ENCODE measurements at places on chromosomes 11 and 22. TPM values are rescaled to one million over a fixed set of nuclear protein-coding genes. Genes with fewer than 3 reads are reported as not detected.
A peak's percentile ranks its signal among the peaks of the same experiment; 100 is the strongest.

NRXN2 gene
- total RNA-seq = 4.8 TPM

FAM168A gene
- 21.1 TPM for total RNA-seq

- no peaks in the 10 kb centered on the region for H3K4me1 ChIP-seq
- no peaks in the 10 kb centered on the region for H3K27me3 ChIP-seq
- H3K36me3 ChIP-seq = peaks cover 41% of the 10 kb centered on the region
- no peak overlapping the region for H3K27ac ChIP-seq
- H3K4me3 ChIP-seq = no peak overlapping the region
Observed at GRCh38 chr11:117171404-117172061, 7.0 kb upstream of the SIDT2 start.

DNA sequence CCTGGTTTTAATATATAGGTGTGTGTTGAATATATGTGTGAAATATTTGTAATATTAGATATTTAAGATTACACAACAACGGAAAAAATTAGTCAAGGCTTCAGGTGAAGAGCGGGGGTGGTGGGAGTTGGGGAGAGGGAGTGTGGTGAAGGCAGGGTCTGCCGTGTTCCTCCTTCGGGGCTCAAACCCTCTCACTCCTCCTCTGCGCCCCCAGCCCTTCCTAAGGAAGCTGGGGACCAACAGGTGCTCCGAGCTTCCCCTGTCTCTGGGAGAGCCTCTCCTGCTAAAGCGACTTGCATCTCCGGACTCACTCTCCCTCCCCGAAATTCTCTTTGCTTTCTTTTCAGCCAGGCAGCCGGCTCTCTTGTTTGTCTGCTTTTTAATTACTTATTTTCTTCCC is 960 bp upstream of the CADM1 start:
- no peak for DNase-seq
- no peaks in the 10 kb centered on the region for H3K36me3 ChIP-seq
- no peak overlapping the region for H3K27ac ChIP-seq
- H3K4me3 ChIP-seq = peak overlapping the region; percentile 93

- DNase-seq = no peak
- no peak overlapping the region for H3K4me3 ChIP-seq
- H3K27ac ChIP-seq = no peak overlapping the region
- H3K36me3 ChIP-seq = no peaks in the 10 kb centered on the region
- H3K27me3 ChIP-seq = no peaks in the 10 kb centered on the region
Observed at GRCh38 chr22:47807506-47807905, 1045.1 kb downstream of the TBC1D22A start.

GRCh38 chr11:60360621-60361020 is 17.7 kb upstream of the MS4A7 start:
- H3K4me3 ChIP-seq = no peak overlapping the region
- no peak for DNase-seq
- peaks cover 10% of the 10 kb centered on the region for H3K36me3 ChIP-seq
